ENCODE measurements at places on chromosomes 6 and 20.

DNA sequence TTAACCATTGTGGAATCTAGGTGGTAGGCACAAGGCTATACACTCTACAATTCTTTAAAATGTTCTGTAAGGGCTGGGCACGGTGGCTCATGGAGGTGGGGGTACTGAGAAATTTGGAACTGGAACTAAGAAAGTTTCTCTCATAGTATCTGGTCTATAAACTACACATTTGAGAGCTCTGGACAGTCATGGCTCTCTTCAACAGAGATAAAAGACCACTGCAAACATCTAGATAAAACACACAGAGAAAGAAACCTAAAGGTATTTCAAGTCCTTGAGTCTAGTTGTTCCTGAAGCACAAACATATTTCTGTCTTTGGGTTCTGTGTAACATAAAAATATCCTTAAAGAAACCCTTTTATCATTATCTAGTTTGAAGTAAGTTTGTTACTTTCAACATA, 35.2 kb downstream of the ILRUN start:
- no peak for DNase-seq

DNA sequence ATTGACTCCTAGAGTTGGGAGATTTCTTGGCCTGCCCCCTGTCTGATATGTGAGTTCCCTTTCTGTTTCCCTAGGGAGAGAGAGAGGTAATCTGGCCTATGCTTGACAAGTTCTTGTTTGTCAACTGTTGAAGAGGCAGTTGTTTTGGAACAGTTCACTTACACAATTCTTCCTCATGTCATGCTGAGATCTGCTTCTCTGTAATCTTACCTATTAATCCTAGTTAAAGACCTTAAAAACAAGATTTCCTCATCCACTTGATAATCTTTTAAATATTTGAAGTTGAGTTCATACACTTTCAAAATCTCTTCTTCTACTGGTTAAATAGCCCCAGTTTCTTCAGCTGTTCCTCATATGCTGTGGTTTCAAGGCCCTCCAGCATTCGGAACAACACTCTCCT, 89.9 kb downstream of the FIG4 start:
- DNase-seq = no peak

- no peak for DNase-seq
Observed at GRCh38 chr6:167757249-167757648, 69.5 kb upstream of the AFDN start.

DNA sequence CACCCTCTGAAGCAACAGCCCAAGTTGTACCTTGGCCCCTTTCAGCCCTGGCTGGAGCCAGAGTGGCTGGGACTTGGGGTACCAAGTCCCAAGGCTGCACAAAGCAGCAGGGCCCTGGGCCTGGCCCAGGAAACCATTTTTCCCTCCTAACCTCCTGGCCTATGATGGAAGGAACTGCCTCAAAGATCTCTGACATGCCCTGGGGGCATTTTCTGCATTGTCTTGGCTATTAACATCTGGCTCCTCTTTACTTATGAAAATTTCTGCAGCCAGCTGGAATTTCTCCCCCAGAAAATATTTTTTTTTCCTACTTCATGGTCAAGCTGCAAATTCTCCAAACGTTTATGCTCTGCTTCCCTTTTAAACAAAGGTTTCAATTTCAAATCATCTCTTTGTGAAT, 269.4 kb upstream of the CDYL start:
- DNase-seq = no peak
